ENCODE measurements at places on chromosomes 5 and 9.
A peak's percentile ranks its signal among the peaks of the same experiment; 100 is the strongest.

GRCh38 chr9:95478335-95478734 is 38.4 kb downstream of the PTCH1 start:
- DNase-seq: no peak

- DNase-seq: no peak
These were observed 43.2 kb upstream of the ANKRD33B start for GRCh38 chr5:10520706-10521105.

- DNase-seq: peak; percentile 12
These were observed 247.4 kb upstream of the RASA1 start for GRCh38 chr5:87020099-87020934.

DNA sequence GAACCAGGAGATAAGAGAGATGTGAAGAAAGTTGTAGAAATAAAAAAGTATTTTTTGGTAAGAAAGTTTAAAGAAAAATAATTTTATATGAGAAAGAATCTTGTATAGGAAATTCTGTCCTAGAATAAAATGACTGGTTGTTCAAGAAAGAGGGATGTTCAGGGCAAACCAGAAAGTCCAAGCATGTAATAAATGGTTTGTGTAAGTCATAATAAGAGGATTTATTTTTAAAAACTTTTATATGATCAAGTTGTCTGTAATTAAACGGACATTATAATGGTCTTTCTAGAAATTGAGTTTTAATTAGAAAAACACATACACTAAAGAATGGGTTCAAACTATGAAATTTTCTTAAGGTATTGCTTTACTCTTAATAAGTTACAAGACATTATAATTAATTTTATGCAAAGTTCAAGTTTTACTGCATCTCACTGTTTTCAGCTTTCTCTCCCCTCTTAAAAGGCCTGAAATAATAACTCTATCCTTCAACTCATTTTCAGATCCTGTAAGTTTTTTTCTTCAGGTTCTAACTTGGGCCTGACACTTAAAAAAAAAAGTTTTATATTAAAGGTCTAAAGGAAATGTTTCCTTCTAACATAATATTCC is 56.1 kb upstream of the ZNF300 start:
- no peak for DNase-seq

- no peak for DNase-seq
These were observed 104.6 kb upstream of the MAN2A1 start for GRCh38 chr5:109584986-109585599.

DNA sequence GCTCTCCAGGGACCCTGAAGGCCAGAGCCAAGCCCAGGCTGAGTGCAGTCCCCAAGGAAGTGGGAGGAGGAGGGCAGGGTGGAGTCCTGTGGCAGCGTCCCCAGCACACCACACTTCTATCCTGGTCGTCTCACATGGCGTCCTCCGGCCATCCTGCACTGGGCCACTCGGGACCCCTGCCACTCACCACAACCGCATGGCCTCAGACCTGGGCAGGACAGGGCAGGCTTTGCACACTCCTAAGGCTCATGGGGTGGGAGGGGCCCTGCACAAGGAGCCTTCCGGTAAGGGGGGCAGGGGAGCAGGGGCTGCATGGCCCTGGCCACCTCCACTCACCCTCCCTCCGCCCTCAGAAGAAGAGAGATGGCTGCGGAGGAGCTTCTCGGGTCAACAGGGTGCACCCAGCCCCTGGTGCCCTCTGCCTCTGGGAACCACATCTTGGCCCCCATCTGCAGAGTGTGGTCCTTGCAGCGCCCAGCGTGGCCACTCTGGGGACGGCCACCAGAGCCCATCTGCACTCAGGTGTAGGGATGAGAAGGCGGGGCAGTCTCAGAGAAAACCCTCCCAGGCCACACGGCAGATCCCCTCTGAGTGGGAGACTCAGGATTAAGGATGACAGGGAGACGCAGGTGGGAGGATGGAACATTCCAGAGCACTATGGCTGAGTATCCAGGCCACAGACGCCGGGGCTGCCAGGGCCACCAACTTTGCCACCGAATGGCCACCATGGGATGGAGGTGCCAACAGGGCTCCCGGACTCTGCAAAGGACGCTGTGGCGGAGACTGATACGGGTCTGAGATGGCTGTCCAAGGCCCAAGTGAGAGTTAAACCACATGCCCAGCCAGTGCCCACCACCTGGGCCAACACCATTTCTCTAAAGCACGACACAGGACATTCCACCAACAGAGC is 7.6 kb downstream of the TPPP start:
- DNase-seq: no peak

- DNase-seq: no peak
These were observed 31.3 kb downstream of the LHX6 start for GRCh38 chr9:122197426-122197825.

- no peak for DNase-seq
These were observed 115.1 kb downstream of the MAPKAP1 start for GRCh38 chr9:125591888-125592287.

GRCh38 chr9:79857188-79857587 is 285.4 kb downstream of the TLE4 start:
- no peak for DNase-seq

DNA sequence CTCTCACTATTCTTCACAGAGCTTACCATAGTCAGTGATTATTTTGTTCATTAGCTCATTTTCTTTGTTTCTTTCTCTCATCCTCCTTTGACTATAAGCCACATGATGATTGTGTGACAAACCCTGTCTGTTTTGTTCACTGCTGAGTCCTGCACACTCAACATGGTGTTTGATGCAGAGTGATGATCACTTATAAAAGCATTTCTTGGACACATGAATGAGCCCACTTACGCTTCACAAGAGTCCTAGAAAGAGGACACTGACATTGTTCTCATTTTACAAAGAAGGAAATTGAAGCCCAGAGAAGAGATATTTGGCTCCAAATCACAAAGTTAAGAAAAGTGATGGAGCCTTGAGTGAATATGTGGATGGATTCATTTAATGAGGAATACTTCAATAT is 13.4 kb downstream of the ABLIM3 start:
- no peak for DNase-seq

DNA sequence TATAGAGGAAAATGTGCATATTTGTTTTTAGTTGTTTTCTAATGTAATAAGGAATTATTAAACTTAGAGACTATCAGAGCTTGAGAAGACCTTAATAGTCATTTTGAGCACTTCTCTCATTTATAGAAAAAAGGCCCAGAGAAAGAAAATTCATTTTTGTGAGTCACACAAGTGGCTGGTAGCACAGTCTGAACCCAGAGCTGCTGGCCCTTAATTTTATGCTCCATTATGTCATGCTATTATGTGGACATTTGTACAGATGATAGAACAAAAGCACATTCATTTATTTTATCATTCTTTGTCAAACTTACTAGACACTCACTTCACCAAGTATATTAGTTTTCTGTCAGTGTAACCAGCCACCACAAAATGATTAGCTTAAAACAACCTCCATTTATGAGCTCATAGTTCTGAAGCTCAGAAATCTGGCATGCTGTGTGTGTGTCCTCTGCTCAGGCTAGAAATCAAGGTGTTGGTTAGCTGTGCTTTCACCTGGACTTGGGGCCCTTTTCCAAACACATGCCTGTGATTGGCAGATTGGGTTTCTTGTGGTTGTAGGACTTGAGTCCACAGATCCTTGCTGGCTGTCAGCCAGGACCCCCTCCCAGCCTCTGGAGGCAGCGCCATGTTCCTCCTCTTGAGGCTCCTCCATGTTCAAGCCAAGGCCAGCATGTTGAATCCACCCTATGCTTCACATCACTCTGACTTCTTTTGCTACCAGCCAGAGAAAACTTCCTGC is 188.9 kb downstream of the ARHGAP26 start:
- DNase-seq: no peak

DNA sequence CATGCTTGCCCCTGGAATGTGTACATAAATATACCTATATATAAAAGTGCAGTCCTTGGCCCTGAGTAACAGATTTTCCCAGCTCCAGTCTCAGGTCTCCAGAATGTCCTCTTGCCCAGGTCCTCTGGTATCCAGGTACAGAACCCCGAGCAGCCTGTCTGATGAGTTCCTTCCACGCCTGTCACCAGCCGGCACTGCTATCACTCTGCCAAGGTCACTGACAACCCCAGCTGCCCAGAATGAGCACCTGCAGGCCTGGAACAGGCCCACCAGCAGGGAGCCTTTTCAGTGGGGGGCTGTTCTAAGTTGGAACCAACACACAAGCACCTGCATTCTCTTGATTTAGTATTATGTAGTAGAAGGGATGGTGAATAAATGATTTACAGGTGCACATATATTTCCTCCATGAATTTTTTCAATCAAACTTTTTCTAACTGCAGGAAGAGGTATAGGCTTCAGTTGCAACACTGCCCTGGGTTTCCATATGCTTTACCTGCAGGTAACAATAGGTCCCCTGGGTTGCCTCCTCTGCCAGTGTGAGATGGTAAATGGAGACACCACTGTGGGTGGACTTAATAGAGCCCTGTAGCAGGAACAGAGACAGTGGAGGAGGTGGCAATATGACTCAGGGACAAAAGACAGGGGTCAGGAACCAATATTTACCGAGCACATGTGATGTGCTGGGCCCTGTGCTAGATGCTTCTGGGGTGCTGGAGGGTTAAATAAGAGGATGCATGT is 291.9 kb downstream of the SPOCK1 start:
- DNase-seq: no peak

DNA sequence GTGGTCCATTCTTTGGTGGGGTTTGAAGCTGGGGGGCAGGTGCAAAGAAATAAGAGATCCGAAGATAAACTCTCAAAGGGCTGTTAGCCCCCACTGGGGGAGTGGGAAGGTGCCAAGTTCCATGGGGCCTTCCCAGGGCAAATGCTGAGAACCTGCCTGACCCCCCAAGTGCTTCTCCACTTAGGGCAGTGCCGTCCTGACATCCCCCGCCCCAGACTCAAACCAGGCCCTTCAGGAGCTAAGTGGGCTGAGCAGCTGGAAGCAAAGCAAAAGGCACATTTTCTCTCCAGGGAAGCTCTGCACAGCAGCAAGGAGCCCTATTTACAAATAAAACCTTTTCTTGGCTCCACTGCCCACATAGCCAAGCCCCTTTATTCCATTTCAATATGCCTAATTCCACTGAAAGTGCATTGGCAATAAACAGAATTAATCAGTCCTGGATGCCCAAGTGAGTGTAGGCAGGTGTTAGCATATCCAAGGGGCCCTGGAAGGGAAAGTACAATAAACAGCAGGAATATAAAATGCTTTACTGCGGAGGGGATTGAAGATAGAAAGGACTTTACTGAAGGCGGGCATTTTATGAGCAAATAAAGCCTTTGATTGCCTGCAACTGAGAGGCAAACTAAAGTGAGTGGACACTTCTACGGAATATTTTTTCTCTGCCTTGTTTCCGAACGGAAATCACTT is 44.6 kb downstream of the WHRN start:
- DNase-seq: no peak

DNA sequence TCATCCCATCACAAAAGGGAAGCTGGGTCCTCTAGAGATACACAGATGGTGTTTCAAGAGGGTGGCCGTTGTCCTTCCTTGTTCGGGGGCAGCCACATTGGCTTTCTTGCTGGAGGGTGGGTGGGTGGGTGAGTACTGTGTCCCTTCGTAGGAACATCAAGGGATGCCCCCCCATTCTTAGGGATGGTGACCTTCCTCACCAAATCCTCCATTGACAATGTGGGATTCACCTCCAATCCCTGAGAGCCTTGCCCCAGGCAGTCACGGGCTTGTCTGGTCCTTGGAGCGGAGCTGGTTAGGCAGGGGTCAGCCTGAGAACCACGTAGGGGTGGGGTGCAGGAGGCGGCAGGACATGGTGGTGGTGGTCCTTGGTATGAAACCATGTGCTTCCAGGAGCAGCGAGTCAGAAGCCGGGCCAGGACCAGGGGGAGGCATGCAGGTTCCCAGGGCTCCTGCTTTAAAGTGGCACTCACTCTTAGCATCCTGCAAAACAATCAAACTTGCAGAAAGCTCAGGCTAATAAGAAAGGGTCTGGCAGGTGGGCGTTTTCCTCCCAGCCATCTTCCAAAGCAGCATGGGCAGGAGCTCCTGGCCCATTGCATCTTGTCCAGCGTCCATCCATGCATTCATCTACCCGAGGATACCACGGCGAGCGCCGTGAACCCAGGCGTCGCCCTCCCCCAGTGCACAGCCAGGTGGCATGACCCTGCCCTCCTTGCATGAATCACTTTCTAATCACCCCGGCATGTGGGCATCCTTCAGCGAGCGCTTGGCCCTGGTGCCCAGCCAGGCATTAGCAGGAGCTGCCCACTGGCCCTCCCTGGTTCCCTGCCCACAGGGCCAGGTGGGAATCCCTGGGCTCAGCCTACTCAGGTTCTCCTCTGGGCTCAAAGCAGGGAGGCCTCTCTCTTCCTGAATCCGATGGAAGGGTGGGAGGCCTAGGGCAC is 76.4 kb downstream of the NTNG2 start:
- DNase-seq: no peak

DNA sequence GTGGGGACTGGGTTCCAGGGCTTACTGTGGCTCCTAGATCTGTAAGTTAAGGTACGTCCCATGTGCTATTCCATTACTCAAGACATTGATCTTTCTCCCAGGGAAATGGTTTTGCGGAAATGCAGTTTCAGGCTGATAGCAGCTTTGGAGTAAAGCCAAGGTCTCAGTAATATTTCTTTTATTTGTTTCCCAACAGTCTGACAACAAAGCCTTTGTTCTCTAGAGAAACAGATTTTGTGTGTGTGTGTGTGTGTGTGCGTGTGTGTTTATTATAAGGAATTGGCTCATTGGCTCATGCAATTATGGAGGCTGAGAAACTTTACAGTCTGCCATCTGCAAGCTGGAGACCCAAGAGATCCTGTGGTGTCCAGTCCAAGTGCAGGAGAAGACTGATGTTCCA is 12.1 kb upstream of the POC5 start:
- DNase-seq: no peak

GRCh38 chr5:134555890-134556311 is 30.4 kb downstream of the JADE2 start:
- peak; percentile 87 for DNase-seq

GRCh38 chr9:92605224-92605623 is 64.7 kb downstream of the IPPK start:
- DNase-seq: no peak

DNA sequence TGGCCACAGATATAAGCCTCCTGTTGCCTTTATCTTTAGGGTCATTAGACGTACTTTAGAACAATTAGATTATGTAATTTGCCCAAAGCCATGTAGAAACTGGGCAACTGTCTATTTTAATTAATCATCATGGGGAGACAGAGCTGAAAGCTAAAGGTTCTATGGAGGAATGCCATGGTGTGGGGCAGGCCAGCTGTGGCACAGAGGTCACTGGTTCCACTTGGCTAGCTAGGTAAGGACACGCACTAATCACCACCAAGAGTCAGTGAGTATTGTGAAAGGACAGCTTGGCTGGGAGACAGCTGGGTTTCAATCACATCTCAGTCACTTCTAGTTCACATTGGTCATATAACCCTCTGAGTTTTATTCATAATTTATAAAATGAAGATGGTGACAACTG is 81.7 kb downstream of the HMHB1 start:
- DNase-seq: no peak

GRCh38 chr5:73376618-73377170 is 71.9 kb downstream of the FOXD1 start:
- no peak for DNase-seq

GRCh38 chr9:113585555-113585954 is 122.0 kb downstream of the RGS3 start:
- no peak for DNase-seq

GRCh38 chr5:1127959-1128785 is 16.3 kb upstream of the SLC12A7 start:
- DNase-seq: no peak

- DNase-seq: peak; percentile 54
These were observed 1.4 kb upstream of the C5orf15 start for GRCh38 chr5:133969654-133970324.

Data from stimulated activated naive B cell treated with anti-CD40 and anti-IgM and Interleukin-4, amounts not matched to agents 10 μg/mL and 1 μg/mL and 100 μg/mL, for 72 hours (primary cell).